ENCODE measurements at places on chromosomes 13 and 19. TPM values are rescaled to one million over a fixed set of nuclear protein-coding genes. Genes with fewer than 3 reads are reported as not detected.

DNA sequence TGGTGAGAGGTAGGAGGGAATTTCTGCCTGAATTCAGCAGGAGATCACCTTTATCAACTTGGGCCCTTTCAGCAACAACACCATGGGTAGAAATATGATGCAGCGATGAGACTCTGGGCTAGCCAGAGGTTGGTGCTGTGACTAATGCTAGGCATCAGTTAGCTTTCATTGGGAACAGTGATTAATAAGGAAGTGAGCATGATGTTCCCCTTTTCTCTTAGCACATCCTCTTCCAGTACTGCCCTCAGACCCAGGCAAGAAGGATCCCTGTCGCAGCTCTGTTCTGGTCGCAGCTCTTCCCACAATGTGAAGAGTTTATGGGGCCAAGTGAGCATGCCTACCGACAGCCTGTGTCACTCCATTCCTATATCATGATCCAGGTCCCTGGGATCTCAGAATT, 100.5 kb downstream of the FLT1 start:
- DNase-seq: peak; percentile 7

- DNase-seq: peak; percentile 57
Measured at GRCh38 chr13:29733147-29733611, 117.2 kb downstream of the UBL3 start.

GRCh38 chr19:35936738-35937268, 629 bp downstream of the LRFN3 start:
- no peak for DNase-seq

DNA sequence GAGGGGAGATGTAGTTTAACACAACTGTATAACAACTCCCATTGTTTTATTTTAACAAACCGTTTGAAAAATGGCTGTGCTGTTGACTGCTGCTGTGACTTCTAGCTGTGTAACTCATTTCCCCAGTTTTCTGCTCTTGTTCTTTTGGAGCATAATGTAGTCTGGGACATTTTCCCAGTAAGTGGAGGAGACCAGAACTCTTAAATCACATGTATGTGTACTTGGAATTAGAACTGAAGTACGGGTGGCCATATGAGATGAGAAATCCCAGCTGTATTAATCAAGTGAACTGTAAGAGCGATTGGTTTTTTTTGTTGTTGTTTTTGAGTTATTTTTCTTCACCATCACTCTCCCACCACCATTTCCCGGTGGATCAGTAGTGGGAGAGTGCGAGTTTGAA, 49.4 kb upstream of the RNF113B start:
- DNase-seq: no peak

The KLF16 gene
- total RNA-seq: 5.7 TPM

- DNase-seq: peak; percentile 98
Measured at GRCh38 chr19:7920519-7921301, 572 bp downstream of the SNAPC2 start.

The ZNF780B gene
- 20.8 TPM for total RNA-seq

DNA sequence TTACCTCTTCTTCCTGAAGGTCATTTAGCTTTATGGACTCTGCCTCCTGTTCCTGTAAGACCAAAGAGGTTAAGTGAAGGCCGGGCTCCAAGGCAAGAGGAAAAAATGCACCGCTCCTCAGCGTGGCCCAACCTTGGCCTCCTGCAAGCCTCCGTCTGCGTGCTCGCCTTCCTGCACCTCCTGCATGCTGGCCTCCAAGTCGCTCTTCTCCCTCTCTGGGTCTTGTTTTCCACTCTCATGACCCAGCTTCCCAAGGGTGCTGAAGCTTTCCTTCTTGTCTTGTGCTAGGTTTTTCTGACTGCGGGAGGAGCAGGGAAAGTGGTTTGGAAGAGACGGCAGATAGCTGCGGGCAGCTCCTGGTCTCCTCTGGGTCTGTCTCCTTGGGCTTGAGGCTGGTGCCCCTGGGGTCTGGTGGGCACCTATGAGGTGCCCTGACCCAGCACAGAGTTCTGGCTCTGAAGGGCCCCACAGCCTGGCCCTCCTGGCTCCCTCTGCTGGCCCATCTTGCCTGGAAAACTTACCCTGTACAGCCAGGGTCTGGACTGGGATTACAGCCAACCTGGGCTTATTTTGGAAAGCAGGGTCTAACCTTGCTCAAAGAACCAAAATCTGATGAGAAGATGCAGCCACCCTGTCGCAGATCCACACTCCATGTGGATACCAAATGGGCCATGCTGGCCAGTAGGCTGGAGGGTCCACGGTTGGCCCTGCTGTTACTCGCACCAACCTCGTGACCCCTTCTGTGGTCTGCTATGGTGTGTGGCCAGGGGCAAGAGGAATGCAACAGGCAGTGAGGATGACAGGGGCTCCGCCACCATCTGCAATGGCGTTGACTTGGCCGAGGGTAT, 5.2 kb downstream of the C13orf46 start:
- no peak for DNase-seq

- DNase-seq: no peak
Measured at GRCh38 chr19:17872251-17873001, 681 bp downstream of the SLC5A5 start.

- no peak for DNase-seq
Measured at GRCh38 chr13:57045826-57046546, 94.7 kb upstream of the PRR20A start.

- DNase-seq: no peak
Measured at GRCh38 chr13:39039041-39039440, 785 bp downstream of the NHLRC3 start.
